CD4-positive, alpha-beta memory T cell (primary cell): ENCODE measurements at places on chromosomes 1 and 21.

- DNase-seq: no peak
Measured at GRCh38 chr1:83802460-83803152, 196.3 kb downstream of the TTLL7 start.

GRCh38 chr1:11653861-11654136, 430 bp downstream of the FBXO2 start:
- DNase-seq: no peak

DNA sequence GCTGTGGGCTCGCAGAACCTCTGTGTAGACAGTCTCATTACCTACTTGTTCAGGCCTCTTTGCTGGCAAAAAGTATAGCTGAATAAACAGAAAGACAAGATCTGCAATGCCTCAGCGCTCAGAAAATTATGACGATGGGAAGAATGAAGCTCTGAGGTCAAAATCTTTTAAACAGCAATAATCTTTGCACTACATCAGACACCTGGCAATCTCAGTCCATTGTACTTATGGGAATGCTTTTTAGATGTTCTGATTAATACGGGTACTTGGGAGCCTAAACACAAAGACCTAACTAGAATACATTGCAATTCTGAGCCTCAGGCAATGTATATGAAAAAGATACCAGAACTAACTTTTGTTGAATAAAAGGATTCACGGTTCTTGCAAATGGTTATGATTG, 410.7 kb downstream of the SMYD3 start:
- DNase-seq: no peak

DNA sequence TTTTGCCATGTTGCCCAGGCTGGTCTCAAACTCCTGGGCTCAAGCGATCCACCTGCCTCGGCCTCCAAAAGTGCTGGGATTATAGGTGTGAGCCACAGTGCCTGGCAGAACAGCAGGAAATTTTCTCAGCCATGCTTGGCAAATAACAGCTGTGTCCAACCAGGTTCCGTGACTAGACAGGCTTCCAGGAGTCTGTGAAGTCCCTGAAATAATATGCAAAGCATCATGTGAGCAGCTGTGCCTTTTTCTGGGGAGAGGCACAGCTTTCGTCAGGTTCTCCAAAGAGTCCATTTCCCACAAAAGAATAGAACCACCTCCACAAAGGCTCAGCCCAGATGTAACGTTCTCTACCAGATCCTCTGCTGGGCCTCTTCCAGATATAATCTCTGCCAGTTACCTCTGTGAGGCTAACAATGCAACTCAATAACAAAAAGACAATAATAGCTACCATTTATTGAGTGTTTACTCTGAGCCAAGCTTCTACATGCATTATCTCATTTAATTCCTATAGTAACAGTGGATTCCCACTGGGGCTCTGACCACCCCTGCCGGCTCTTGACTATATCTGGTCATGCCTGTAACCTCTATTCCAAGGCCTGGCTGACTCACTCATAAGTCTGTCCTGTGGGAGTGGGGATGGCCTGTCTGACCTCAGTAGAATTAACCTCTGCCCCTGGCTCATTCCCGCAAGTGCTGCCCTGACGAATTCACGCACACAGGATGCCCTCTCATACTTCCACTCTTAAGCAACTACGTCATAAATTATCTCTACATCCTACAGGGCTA, 4.0 kb upstream of the NKAIN1 start:
- no peak for DNase-seq

GRCh38 chr21:19523746-19524145, 1120.2 kb upstream of the TMPRSS15 start:
- no peak for DNase-seq
